ENCODE measurements at places on chromosomes 2 and 18.

DNA sequence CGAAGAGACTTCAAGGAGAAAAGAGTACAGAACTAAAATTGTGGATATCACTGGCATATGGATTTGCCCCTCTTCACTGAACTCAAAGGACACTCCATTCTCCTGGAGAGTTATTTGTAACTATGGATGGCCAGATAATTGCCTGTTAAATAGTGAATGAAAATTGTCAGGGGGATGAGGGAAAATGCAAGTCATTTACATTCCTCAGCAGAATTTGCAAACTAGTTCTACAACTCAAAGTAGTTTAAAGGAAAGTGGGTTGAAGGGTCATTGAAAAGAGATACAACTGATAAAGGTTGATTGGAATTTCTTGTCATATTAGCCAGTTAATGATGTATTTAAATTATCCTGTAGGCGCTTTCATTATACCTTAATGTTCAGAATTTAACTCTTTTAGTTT, 266.5 kb upstream of the SPOPL start:
- peaks cover 4% of the 10 kb centered on the region for H3K4me1 ChIP-seq
- no peak overlapping the region for H3K4me3 ChIP-seq
- no peak for DNase-seq
- no peaks in the 10 kb centered on the region for H3K27me3 ChIP-seq
- no peak overlapping the region for H3K27ac ChIP-seq

GRCh38 chr2:10462178-10463083, 14.3 kb upstream of the ODC1 start:
- H3K4me3 ChIP-seq, result no peak overlapping the region
- no peaks in the 10 kb centered on the region for H3K4me1 ChIP-seq
- H3K27ac ChIP-seq, result no peak overlapping the region

DNA sequence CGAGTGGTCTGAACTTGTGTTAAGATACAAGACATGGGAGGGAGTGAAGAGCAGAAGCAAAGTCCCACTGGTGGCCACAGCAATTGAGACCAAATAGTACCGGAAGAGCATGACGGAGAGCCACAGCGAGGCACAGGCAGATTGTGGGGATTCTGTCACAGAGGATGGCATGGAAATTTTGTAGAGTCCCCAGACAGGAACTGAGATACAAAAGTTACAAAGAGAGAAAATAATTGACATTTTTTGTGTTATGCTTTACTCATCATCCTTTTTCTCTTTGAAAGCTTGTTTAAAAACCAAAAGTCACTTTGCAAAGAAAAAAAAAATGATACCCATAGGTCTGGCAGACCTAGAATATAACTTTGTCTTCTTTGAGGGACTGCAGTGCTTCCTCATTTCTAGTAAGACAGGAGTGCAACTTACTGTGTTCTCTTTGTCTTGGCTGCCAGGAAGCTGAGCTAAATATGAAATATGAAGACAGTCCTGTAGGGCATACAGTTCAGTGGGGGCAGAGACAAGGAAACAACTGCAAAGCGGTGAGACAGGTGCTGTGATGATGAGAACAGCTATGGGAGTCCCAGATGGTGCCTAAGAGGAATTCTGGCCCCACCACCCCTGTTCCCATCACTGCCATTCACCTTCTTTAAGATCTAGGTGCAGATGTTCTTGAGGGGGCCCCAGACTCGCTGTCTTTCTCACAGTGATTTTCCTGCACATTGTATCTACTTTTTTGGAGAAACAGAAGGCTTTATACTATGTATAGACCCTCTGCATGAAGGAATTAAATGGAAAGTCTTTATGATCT, 5.2 kb downstream of the ARHGAP25 start:
- no peaks in the 10 kb centered on the region for H3K4me1 ChIP-seq
- no peaks in the 10 kb centered on the region for H3K27me3 ChIP-seq
- DNase-seq, result no peak
- no peak overlapping the region for H3K4me3 ChIP-seq
- H3K27ac ChIP-seq, result no peak overlapping the region

DNA sequence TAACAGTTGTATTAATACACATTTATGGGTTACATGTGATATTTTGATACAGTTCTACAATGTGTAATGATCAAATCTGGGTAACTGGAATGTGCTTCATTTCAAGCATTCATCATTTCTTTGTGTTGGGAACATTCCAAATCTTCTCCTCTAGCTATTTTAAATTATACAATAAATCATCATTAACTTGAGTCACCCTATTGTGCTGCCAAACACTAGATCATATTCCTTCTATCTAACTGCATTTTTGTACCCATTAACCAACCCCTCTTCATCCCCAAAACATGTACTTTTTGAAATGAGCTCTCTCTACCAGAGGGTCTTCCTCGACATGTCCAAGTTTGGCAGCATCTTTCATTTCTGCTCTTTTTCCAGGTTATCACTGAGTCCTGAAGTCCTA, 81.1 kb upstream of the TTC39C start:
- H3K4me3 ChIP-seq, result no peak overlapping the region
- no peaks in the 10 kb centered on the region for H3K36me3 ChIP-seq
- peaks cover 5% of the 10 kb centered on the region for H3K4me1 ChIP-seq
- no peak for DNase-seq
- no peak overlapping the region for H3K27ac ChIP-seq

DNA sequence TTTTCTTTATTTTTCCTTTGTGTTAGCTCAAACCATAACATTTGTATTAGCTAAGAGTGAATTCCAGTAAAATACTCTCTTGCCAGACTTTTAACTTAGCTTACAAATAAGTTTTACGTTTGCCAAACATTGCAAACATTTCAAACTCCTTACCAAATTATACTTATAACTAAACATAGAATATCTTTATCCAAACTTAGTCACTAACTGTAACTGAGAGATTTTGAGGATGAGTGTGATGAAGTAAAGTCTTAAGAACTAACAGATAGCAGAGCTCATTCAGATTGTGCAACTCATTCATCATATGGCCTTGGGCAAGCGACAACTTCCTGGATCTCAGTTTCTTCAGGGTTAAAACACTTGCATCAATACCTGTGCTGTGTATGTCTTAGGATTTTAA, 533.7 kb downstream of the TDRD15 start:
- DNase-seq, result no peak
- no peaks in the 10 kb centered on the region for H3K4me1 ChIP-seq
- H3K27me3 ChIP-seq, result no peaks in the 10 kb centered on the region
- no peak overlapping the region for H3K27ac ChIP-seq

GRCh38 chr2:233082931-233083755, 23.0 kb downstream of the INPP5D start:
- H3K4me3 ChIP-seq, result no peak overlapping the region
- DNase-seq, result peak; percentile 6
- peak overlapping the region; percentile 48 for H3K27ac ChIP-seq
- H3K4me1 ChIP-seq, result no peaks in the 10 kb centered on the region
- H3K27me3 ChIP-seq, result no peaks in the 10 kb centered on the region

- H3K27me3 ChIP-seq, result no peaks in the 10 kb centered on the region
- no peaks in the 10 kb centered on the region for H3K4me1 ChIP-seq
- H3K36me3 ChIP-seq, result no peaks in the 10 kb centered on the region
These were observed 14.4 kb upstream of the PTMA start for GRCh38 chr2:231693956-231694355.

DNA sequence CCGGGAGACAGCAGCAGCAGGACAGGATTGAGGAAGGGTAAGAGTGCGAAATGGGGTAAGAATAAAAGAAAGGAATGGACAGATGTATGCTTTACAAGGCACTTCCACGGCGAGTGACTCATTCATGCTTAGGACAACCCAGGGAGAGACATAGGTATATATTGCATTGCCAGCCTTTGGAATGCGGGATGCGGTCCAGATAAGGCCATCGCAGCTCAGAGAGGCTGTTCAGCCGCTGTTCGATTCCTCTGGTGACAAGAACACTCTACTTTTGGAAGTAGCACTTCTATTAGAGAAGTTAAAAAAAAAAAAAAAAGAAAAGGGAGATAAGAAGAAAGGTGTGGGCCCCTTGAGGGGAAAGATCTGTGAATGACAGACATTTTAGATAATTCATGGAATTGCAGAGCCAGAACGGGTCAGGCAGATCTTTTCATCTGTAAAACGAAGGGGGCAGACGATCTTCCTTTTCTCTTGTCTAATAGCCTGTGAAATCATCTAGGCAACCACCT, 819 bp upstream of the NCOA1 start:
- peak overlapping the region; percentile 94 for H3K27ac ChIP-seq
- H3K27me3 ChIP-seq, result no peaks in the 10 kb centered on the region
- peaks cover 19% of the 10 kb centered on the region for H3K4me1 ChIP-seq
- no peaks in the 10 kb centered on the region for H3K36me3 ChIP-seq

GRCh38 chr2:235116885-235117492, 165.2 kb downstream of the SH3BP4 start:
- no peaks in the 10 kb centered on the region for H3K27me3 ChIP-seq
- H3K36me3 ChIP-seq, result no peaks in the 10 kb centered on the region
- H3K27ac ChIP-seq, result no peak overlapping the region
- H3K4me1 ChIP-seq, result no peaks in the 10 kb centered on the region

DNA sequence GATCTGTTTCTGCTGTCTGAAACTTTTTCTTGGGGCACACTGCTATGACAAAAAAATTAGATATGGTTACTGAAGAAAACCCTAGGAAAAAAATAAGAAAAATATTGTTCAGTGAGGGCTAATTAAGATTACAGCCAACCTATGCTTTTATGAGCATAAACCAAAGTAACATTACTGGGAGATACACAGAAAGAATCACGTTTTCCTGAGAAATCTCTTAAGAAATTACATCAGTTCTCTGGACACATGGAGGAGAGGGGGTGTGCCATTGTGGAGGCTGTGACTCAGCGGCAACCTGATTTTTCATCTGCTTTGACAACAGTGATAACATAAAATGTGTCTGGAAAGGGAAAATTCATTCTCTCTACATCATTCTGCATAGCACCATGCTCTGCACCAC, 13.4 kb upstream of the NMI start:
- H3K4me1 ChIP-seq, result no peaks in the 10 kb centered on the region
- no peaks in the 10 kb centered on the region for H3K36me3 ChIP-seq
- no peaks in the 10 kb centered on the region for H3K27me3 ChIP-seq
- no peak for DNase-seq
- H3K4me3 ChIP-seq, result no peak overlapping the region

GRCh38 chr18:63157293-63158011, 162.1 kb downstream of the BCL2 start:
- peaks cover 27% of the 10 kb centered on the region for H3K4me1 ChIP-seq
- H3K4me3 ChIP-seq, result no peak overlapping the region
- H3K27ac ChIP-seq, result no peak overlapping the region
- DNase-seq, result no peak

GRCh38 chr2:237540823-237541222, 25.6 kb upstream of the PRLH start:
- H3K27ac ChIP-seq, result peak overlapping the region; percentile 84
- peaks cover 17% of the 10 kb centered on the region for H3K4me1 ChIP-seq
- H3K4me3 ChIP-seq, result no peak overlapping the region
- H3K36me3 ChIP-seq, result no peaks in the 10 kb centered on the region
- DNase-seq, result peak; percentile 84

GRCh38 chr2:207035875-207036274, 96.6 kb downstream of the CPO start:
- no peak for DNase-seq
- no peaks in the 10 kb centered on the region for H3K4me1 ChIP-seq
- H3K27ac ChIP-seq, result no peak overlapping the region
- H3K4me3 ChIP-seq, result no peak overlapping the region
- H3K36me3 ChIP-seq, result no peaks in the 10 kb centered on the region

DNA sequence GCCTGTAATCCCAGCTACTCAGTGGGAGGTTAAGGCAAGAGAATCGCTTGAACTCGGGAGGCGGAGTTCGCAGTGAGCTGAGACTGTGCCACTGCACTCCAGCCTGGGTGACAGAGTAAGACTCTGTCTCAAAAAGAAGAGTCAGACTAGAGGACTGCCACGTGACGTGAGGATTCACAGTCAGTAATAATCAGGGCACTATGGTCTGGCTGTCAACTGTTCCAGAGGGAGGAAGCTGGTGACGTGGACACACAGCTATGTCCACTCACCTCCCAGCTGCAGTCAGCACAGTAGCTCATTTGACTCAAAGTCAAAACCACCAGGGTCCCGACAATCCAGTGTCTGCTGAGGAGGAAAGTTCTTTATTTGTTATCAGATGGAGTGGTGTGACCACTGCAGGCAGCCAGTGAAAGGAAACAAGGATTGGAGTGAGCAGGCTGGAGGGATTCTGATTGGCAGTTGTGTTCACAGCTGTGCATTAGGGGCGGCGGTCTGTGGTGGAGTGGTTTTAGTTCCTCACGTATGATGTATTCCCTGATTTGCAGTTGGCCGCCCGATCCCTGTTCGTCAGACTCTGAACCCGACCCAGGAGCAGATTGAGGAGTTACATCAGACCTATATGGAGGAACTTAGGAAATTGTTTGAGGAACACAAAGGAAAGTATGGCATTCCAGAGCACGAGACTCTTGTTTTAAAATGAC, 37.9 kb downstream of the MOGAT1 start:
- H3K27me3 ChIP-seq, result no peaks in the 10 kb centered on the region
- H3K27ac ChIP-seq, result no peak overlapping the region
- no peaks in the 10 kb centered on the region for H3K36me3 ChIP-seq
- no peak overlapping the region for H3K4me3 ChIP-seq
- DNase-seq, result peak; percentile 76

- H3K36me3 ChIP-seq, result no peaks in the 10 kb centered on the region
- H3K4me1 ChIP-seq, result no peaks in the 10 kb centered on the region
- DNase-seq, result no peak
- no peak overlapping the region for H3K4me3 ChIP-seq
- H3K27me3 ChIP-seq, result no peaks in the 10 kb centered on the region
- no peak overlapping the region for H3K27ac ChIP-seq
These were observed 376.2 kb downstream of the NCKAP5 start for GRCh38 chr2:133192028-133192427.

DNA sequence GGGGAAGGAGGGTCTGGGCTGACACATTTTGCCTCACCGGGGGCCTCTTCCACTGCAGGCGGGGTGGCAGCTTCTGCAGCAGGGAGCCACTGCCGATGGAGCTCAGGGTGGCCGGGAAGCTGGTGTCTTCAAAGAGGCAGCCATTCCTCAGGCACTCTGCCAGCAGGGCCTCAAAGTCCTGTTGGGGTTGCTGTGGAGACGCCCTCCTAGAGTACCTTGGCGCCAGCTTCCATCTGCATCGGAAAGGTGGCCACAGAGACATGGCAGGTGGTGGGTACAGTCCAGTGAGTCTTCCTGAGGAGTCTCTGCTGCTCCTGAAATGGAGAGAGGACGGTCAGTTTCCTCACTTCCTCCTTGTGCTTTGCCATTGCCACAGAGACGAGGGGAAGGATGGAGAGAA, 12.1 kb downstream of the CAPN14 start:
- no peaks in the 10 kb centered on the region for H3K4me1 ChIP-seq
- no peaks in the 10 kb centered on the region for H3K36me3 ChIP-seq
- no peak overlapping the region for H3K27ac ChIP-seq
- H3K4me3 ChIP-seq, result no peak overlapping the region
- DNase-seq, result no peak

GRCh38 chr2:201608021-201608420, 35.3 kb downstream of the TMEM237 start:
- H3K36me3 ChIP-seq, result no peaks in the 10 kb centered on the region
- no peak overlapping the region for H3K27ac ChIP-seq
- no peak for DNase-seq

All from testis (tissue), 5 donors.